ENCODE measurements at places on chromosomes 12 and 14. TPM values are rescaled to one million over a fixed set of nuclear protein-coding genes. Genes with fewer than 3 reads are reported as not detected.

Gene DYRK4
- 58.3 TPM for total RNA-seq

Gene INTS13
- total RNA-seq, result 39.2 TPM

Gene CLECL1
- not detected for total RNA-seq

Gene TPPP2
- total RNA-seq, result not detected

Gene ADGRD1
- not detected for total RNA-seq

Gene TMEM52B
- total RNA-seq, result 10.4 TPM

Gene LRIG3
- total RNA-seq, result 10.5 TPM

Gene DCAF11
- 57.1 TPM for total RNA-seq

Gene SLC6A15
- total RNA-seq, result 7.2 TPM

Gene IL26
- total RNA-seq, result not detected

Gene PNP
- 55.4 TPM for total RNA-seq

Gene NR1H4
- total RNA-seq, result under 0.01 TPM

Gene LTB4R2
- 1.4 TPM for total RNA-seq

Gene FBLN5
- 152 TPM for total RNA-seq

Gene GPRC5D
- total RNA-seq, result not detected

Gene MTRFR
- total RNA-seq, result 10.7 TPM

Gene HOXC6
- 2.5 TPM for total RNA-seq

Gene BICDL1
- not detected for total RNA-seq

Gene ACOT6
- not detected for total RNA-seq

Gene PLEKHD1
- not detected for total RNA-seq

Gene ACVRL1
- 20.2 TPM for total RNA-seq

Gene RNASE7
- not detected for total RNA-seq

Gene GALNT4
- total RNA-seq, result 13.1 TPM

Gene KRT6C
- not detected for total RNA-seq

Gene GABARAPL1
- total RNA-seq, result 58.0 TPM

Gene GPRC5A
- total RNA-seq, result 93.8 TPM

Gene MYF5
- total RNA-seq, result not detected

Gene KRT86
- total RNA-seq, result not detected

Gene ENO2
- 8.9 TPM for total RNA-seq

Gene KCNJ8
- 4.6 TPM for total RNA-seq

Gene CLEC2D
- 7.8 TPM for total RNA-seq

Gene PCED1B
- total RNA-seq, result 0.89 TPM

Gene STON2
- not detected for total RNA-seq

Gene OR5AU1
- total RNA-seq, result not detected

Gene SLCO1C1
- not detected for total RNA-seq

Gene OR4K17
- total RNA-seq, result not detected
